ENCODE measurements at places on chromosomes 5 and 9. TPM values are rescaled to one million over a fixed set of nuclear protein-coding genes. Genes with fewer than 3 reads are reported as not detected.

GRCh38 chr9:70046274-70047070 lies 2.8 kb downstream of the MAMDC2 start:
- no peak overlapping the region for H3K27ac ChIP-seq
- H3K4me1 ChIP-seq: peaks cover 6% of the 10 kb centered on the region
- peaks cover 39% of the 10 kb centered on the region for H3K27me3 ChIP-seq
- no peaks in the 10 kb centered on the region for H3K36me3 ChIP-seq

The GABRP gene
- total RNA-seq: not detected

GRCh38 chr5:159965031-159965837 lies 43.7 kb upstream of the TTC1 start:
- H3K27me3 ChIP-seq: peaks cover 50% of the 10 kb centered on the region
- H3K4me3 ChIP-seq: no peak overlapping the region
- peak; percentile 29 for DNase-seq
- no peaks in the 10 kb centered on the region for H3K36me3 ChIP-seq
- H3K27ac ChIP-seq: no peak overlapping the region

GRCh38 chr5:66877843-66878242 lies 281.6 kb downstream of the MAST4 start:
- H3K4me3 ChIP-seq: no peak overlapping the region
- H3K4me1 ChIP-seq: peaks cover 24% of the 10 kb centered on the region
- no peaks in the 10 kb centered on the region for H3K36me3 ChIP-seq
- no peak overlapping the region for H3K27ac ChIP-seq
- peak; percentile 20 for DNase-seq
- H3K27me3 ChIP-seq: peaks cover 15% of the 10 kb centered on the region

GRCh38 chr9:90322296-90322695 lies 320.3 kb downstream of the DIRAS2 start:
- H3K4me3 ChIP-seq: no peak overlapping the region
- H3K27ac ChIP-seq: no peak overlapping the region
- H3K36me3 ChIP-seq: no peaks in the 10 kb centered on the region
- H3K27me3 ChIP-seq: peaks cover 8% of the 10 kb centered on the region
- DNase-seq: no peak
- H3K4me1 ChIP-seq: no peaks in the 10 kb centered on the region

GRCh38 chr5:73419465-73420390 lies 28.8 kb downstream of the FOXD1 start:
- no peak overlapping the region for H3K27ac ChIP-seq
- H3K36me3 ChIP-seq: peaks cover 1% of the 10 kb centered on the region
- no peak for DNase-seq

The BTNL8 gene
- total RNA-seq: 0.74 TPM

DNA sequence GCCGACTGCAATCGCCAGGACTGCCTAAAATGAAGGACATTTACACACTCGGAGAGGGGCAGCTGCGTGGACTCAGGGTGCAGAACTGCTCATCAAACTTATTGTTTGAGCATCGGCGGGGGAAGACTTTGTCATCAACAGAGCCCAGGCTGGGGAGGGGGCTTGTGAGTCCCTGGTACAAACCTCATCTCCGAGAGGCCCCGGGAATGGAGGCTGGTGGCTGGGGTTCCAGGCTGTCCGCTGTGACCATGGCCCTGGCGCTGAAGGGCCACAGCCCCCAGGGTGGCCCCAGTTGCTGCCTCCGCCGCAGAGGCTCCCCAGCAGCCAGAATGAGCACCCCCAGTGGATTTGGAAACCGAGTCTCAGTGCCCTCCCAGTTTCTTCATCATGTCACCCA lies 46.1 kb upstream of the RNU6ATAC start:
- no peak overlapping the region for H3K27ac ChIP-seq
- H3K36me3 ChIP-seq: no peaks in the 10 kb centered on the region
- no peak overlapping the region for H3K4me3 ChIP-seq
- no peak for DNase-seq

GRCh38 chr9:78031444-78031892 lies at the start of gene GNAQ:
TSS of gene GNAQ (minus strand) at chr9:78031811. CDS start at chr9:78031235, 576 bp downstream.
- peak within 1 kb of the TSS; percentile 95 for H3K4me3 ChIP-seq
- H3K4me1 ChIP-seq: peaks cover 52% of the 10 kb centered on the region
- peak; percentile 65 for DNase-seq
- no peaks in the 10 kb centered on the region for H3K27me3 ChIP-seq

The SLCO4C1 gene
- 0.79 TPM for total RNA-seq

DNA sequence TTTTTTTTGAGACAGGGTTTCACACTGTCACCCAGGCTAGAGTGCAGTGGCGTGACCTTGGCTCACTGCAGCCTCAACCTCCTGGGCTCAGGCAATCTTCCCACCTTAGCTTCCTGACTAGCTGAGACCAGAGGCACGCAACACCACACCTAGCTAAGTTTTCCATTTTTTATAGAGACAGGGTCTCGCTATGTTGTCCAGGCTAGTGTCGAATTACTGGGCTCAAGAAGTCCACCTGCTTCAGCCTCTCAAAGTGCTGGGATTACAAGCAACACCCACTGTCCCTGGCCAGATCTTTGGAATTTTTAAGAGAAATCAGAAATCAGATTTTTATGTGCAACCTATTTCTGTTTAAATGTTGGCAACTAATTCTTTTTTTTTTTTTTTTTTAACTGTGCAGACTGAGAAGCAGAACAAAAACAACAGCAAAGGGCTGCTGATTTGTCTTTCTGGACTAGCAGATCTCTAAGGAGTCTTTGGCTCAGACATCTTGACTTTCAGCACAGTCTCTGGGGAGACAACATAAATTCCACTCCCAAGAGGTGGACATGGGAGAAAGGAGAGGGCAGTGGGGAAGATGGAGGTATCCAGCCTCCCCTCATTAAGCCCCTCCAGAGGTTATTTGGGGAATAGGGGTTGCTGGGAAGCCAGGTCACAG lies 54.4 kb upstream of the FABP6 start:
- no peak for DNase-seq
- H3K4me3 ChIP-seq: no peak overlapping the region
- no peaks in the 10 kb centered on the region for H3K36me3 ChIP-seq
- H3K27me3 ChIP-seq: no peaks in the 10 kb centered on the region
- no peaks in the 10 kb centered on the region for H3K4me1 ChIP-seq
- no peak overlapping the region for H3K27ac ChIP-seq

The ANKRD31 gene
- 0.58 TPM for total RNA-seq

- H3K27ac ChIP-seq: no peak overlapping the region
- no peaks in the 10 kb centered on the region for H3K36me3 ChIP-seq
- no peak for DNase-seq
- peaks cover 52% of the 10 kb centered on the region for H3K4me1 ChIP-seq
These were observed 54.3 kb upstream of the ZSWIM6 start for GRCh38 chr5:61277781-61278180.

The FOXD4L6 gene
- not detected for total RNA-seq

The SPINK7 gene
- not detected for total RNA-seq

DNA sequence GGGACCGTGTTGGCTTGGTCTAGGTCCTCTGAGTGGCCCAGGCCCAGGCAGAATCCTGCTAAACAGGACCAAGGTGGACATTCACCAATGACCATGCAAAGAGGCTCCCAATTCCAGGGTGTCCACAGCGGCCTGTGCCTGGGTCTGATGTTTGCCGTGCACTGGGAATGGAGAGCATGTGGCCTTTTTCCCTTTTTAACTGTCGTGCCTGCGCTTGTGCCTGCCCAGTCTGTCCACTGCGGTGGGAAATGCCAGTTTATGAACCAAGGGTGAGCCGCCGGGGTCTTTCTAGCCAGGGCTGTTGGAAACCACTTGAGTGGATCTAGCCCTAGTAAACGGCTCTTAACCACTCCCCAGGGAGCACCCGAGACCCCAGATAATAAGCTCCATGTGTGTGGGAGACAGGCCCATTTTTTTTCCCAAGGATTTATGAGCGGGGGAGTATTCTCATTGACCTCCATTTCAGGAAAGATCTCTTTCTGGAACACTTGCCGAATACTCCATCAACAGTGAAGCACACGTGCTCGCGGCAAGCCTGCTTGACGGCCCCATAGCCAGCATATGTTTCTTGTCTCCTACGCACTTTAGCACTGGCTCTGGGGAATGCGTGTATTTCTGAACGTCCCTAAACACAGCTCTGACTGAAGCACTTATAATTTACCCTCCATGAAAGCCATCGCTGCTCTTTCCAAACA lies 93.2 kb upstream of the PHYKPL start:
- DNase-seq: no peak
- H3K36me3 ChIP-seq: no peaks in the 10 kb centered on the region
- no peak overlapping the region for H3K4me3 ChIP-seq
- H3K27ac ChIP-seq: no peak overlapping the region
- no peaks in the 10 kb centered on the region for H3K27me3 ChIP-seq

The COL15A1 gene
- total RNA-seq: 0.30 TPM

The MLLT3 gene
- total RNA-seq: 47.5 TPM

The ARHGEF39 gene
- 12.0 TPM for total RNA-seq

The PDGFRB gene
- 0.34 TPM for total RNA-seq
